AG08395 (cell line): ENCODE measurements at places on chromosomes 1 and 21.

GRCh38 chr1:54581621-54582035, 33.6 kb downstream of the ACOT11 start:
- peak; percentile 99 for DNase-seq

GRCh38 chr21:35303085-35303484, 254.0 kb upstream of the RUNX1 start:
- peak; percentile 52 for DNase-seq

GRCh38 chr1:198713081-198713480, 74.2 kb downstream of the PTPRC start:
- DNase-seq: peak; percentile 60

DNA sequence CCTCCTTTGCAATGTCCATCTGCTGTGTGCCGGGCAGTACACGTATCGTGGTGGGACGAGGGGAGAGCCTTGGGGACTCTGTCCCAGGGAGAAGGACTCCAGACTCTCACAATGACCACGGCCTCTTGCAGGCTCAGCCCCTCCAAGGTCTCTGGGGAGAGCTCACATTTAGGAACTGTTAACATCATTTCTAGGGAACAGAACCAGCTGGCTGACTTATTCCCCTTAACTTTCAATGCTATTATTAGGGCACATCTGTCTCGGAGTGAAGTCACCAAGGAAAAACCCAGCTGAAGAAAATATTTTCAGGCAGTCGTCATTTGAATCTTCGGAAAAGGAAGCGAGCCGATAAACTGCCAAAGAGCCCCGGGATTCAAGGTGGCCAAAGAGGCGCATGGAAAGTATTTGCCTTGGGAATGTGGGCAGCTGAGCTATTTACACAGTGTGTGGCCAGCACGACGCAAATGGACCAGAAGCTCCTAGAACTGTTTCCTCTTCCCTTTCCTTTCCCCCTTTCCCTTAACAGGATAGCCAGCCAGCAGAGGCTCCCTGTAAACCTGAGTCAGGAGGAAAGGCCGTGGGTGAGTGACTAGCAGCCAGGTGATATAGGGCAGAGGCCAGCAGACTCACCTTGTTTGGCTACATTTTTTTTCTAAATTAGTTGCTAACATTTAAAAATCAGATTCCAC, 74.5 kb downstream of the ITPKB start:
- DNase-seq: peak; percentile 83

GRCh38 chr1:178536329-178536728, 23.4 kb downstream of the TEX35 start:
- DNase-seq: no peak

DNA sequence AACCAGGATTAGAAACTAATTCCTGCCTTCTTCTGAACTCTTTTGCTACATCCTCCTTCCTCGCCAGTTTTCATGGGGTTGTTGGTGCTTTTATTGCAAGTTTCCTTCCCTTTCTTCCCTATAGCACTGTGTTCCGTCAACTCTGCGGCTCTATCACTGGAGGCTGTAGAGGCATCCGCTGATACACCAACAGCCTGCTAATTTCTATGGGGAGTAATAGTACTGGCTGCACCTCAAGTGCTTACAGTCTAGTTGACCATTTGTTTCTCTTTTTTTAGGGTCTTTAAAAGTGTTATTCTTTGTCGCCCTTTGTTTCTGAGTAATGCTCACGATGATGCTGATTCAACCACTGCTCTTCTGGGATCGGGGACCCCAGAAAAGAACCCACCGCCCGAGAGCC, 746 bp downstream of the MIS18A start:
- no peak for DNase-seq

GRCh38 chr1:8633741-8634501, 183.5 kb downstream of the RERE start:
- no peak for DNase-seq

DNA sequence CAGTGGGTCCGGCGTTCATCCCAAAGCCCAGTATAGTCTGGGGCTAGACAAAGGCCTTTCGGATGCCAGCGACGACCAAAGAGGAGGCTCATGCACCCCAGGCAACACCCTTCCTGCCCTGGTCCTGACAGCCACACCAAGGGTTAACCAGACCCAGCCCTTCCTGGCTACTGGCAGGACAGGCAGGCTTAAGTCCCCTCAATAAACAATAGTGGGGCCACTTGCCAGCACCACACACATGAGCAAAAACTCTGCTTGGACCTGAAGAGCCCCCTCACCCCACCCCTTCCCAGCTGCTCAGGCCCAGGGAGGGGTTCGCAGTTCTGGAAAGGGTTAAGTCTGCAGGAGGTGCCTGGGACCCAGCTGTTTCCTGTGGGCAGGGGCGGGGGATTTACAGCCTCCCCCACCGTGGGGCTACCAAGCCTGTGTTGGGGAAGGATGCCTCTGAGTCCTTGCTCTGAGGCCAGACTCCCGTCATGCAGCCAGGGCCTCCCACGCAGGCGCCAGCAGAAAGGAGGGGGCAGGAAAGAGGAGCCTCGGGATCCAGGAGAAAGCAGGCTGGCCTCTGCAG, 18.2 kb downstream of the PHLDA3 start:
- DNase-seq: peak; percentile 84

- peak; percentile 72 for DNase-seq
These were observed 7.6 kb downstream of the CDKN2C start for GRCh38 chr1:50977575-50978143.

DNA sequence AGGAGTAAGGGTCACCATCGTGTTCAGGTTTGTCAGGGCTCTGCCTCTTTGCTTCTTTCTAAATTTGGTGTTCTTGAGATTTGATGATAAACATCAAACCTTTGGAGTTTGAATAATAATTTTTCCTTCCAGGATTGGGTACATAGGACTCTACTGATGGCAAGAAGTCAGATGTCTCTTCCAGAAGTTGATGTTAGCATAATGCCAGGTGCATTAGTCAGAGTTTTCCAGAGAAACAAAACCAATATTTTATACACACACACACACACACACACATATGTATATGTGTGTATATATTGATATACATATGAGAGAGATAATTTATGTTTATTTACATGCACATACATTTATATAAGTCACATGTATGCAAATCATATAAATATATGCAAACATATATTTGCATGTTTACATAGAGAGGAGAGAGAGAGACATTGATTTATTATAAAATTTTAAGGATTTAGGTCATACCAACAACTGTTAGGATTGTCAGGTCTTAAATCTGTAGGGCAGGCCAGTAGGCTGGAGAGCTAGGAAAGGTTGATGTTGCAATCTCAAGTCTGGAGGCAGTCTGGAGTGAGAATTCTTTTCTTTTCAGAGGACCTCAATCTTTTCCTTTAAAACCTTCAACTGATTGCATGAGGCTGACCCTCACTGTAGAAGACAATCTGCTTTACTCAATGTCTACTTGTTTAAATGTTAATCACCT, 199.2 kb downstream of the HLX start:
- no peak for DNase-seq

DNA sequence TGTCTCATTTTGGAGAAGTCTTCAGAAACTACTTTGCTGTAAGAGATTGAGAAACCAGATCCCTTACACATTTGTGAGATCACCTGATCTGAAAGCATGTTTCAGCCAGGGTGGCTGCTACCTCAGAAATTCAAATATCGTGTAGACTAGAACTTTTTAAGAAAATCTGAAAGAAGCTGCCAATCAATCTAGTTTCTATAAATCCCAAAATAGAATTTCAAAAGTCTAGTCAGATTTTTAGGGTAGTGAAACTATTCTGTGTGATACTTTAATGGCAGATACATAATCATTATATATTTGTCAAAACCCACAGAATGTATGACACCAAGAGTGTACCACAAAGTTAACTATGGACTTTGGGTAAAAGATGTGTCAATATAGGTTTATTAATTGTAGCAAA, 79.9 kb upstream of the PLPPR5 start:
- DNase-seq: no peak

DNA sequence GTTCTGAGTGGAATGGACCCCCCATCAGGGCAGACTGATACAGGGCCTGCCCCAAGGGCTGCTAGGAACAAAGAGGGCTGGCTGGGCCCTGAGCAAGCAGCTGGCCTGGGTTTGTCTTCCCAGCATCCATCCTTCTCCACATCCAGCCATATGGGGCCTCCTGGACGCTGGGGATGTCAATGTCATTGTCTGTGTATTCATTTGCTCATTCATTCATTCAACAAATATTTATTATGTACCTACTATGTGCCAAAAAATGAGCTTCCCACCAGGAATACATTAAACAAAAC, 15.6 kb upstream of the ECE1 start:
- no peak for DNase-seq

DNA sequence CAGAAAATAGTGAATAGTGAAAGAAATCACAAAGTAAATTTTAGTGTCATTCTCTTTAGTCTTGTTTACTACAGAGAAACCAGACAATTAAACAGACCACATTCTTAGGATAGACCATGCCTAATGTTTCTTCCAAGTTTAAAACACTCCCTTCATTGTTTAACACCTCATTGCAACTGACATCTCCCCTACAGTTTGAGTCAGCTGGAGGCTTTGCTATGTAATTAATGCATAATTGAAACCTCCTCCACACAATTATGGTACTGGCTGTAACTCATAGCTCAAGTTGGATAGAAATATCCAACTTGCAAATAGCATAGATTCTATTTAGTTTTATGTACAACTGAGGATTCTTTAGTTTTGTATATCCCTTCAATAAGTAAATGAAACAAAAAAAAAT, 35.2 kb upstream of the B3GALT2 start:
- DNase-seq: no peak

- DNase-seq: no peak
These were observed 62.6 kb downstream of the ABL2 start for GRCh38 chr1:179166663-179167417.

- DNase-seq: no peak
These were observed 1326.5 kb upstream of the B3GALT2 start for GRCh38 chr1:194512957-194513356.

DNA sequence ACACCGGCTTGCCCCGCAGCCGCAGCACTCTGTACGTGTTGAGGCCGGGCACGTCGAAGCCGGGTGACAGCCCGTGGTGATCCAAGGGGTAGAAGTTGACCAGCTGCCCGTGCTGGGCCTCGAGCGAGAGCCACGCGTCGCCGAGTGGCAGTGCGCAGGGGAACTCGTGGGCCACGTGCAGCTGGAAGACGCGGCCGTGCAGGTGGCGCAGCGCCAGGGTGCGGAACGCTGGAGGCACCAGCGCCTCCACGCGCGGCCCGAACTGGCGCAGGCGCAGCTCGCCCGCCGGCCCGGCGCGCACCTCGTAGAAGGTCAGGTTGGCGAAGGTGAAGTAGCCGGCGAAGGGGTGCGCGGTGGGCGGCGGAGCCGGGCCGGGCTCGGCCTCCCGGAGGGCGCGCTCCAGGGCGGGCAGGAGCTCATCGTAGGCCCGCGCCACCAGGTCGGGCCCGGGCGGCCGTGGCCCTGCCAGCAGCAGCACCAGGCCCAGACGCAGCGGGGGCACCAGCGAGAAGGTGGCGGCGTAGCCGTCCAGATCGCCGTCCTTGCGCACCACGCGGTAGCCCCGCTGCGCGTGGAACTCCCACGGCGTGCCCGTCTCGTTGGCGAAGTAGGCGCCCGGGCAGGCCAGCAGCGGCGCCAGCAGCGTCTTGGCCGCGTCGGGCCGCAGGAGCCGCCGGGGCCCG, 19.5 kb downstream of the LACTBL1 start:
- no peak for DNase-seq

- no peak for DNase-seq
These were observed 42.1 kb upstream of the SEC16B start for GRCh38 chr1:178011864-178012503.

- no peak for DNase-seq
These were observed 171.4 kb downstream of the TGFB2 start for GRCh38 chr1:218516526-218516925.

DNA sequence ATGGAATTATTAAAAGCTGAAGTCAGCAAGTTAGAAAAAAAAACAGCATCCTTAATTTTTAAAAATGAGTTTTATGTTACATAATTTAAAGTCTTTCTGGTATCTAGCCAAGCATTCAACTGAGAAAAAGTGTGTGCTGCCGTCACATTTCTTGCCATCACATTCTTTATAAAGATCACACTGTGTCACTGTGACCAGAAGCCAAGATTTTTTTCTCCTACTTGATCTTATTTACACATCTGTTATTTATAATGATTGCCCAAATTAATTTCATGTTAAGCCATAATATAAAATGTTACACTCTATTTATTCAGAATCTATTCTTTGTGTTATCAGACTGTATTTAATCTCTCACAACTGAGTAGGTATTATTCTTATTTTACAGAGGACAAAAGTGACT, 1603.7 kb downstream of the PLA2G4A start:
- DNase-seq: no peak

DNA sequence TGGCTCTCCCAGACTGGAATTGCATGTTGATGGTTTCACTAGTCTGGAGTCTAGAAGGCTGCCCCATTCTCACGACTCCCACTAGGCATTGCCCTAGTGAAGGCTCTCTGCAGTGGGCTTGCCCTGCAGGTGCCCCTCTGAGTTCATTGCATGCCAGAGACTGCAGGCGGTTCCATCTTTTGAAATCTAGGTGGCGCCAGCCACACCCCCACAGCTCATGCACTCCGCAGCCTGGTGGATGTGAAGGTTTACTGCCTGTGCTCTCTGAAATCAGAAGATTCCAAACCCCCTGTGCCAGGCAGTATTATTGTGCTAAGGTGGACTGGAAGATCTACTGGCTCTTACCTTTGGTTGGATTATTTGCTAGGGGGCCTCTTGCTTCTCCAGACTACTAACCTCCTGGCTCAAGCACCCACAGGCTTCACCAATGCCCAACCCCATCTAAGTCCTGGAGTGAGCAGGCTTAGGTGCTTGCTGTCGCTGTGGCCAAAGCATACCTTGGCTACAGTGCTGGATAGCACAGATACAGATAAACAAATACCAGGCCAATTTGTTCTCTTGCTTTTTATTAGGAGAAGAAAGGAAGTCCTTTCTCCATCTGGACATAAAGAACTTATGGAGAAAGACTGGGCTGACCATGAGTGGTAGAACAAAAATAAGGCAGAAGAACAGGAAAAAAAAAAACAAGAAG, 83.5 kb upstream of the SIM2 start:
- DNase-seq: no peak

DNA sequence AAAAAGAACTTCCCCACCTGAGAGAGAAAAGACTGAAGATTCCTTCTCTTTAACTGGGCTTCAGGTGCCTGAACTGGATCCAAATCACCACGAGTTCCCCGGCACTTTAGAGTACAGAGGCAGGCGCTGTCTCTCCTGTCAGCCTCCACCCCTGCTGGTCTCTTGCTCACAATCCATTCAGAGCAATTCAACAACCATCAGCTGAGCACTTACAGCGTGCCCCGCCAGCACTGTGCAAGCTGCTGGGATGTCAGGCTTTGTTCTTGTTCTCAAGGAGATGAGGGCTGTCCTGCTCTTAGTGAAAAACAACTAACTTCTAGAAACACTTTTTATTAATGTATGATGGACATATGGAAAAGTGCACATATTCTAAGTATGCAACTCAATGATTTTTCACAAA, 68.7 kb upstream of the VAMP3 start:
- no peak for DNase-seq
